ENCODE measurements at places on chromosomes 12 and 14.
A peak's percentile ranks its signal among the peaks of the same experiment; 100 is the strongest.

- DNase-seq = peak; percentile 82
Measured at GRCh38 chr12:108839890-108840230, 17.5 kb downstream of the SSH1 start.

DNA sequence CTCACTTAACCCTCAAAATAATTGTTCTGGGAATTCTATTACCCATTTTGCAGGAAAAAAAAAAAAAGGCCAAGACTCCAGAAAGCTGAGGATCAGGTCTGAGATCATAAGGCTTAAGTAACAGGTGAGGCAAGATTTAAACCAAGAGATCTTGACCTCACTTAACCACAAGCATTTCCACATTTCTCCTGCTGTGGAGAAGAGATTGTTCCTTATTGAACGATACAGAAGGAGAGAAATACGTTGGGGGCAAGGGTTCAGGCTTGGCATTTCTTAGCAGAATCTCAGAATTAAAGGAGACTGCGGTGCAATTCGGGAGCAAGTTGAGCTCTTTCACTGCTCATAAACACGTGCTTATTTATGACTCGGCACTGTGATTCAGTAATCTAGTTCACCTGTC, 885.3 kb upstream of the TMEM132C start:
- DNase-seq = no peak

- DNase-seq = no peak
Measured at GRCh38 chr12:9347328-9348127, 139.3 kb upstream of the PZP start.

DNA sequence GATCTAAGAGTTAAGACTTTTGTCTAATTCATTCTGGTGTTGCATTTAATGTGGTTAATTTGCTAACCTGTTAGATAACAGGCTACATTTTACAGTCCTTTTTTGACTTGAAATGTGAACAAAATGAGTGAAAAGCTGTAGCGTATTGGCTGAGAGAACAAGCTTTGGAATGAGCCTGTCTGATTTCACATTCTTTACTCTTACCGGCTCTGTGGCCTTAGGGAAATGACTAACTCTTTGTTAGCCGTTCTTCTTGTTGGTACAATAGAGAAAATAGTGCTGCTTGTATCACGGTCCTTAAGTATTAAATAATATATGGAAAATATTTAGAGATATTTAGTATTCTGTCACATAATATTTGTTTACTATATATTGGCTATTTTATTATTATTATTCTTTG, 1.9 kb downstream of the MNAT1 start:
- no peak for DNase-seq

DNA sequence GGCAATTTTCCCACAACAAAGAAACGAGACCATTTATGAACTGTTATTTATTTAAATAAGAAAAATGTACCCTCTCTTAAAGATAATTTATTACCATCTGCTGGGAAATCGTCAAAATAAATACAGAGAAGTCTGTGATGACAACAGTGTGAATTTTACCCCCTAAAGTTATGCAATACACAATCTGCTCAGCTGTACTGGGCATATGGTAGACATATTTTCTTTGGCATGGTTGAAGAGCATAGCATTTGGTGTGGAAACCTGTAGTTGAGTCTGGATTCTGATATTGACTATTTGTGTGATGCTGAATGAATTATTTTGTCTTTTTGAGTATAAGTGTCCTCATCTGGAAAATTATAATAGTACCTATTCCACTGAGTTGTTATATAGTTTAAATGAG, 60.0 kb downstream of the CFAP54 start:
- DNase-seq = no peak
